ENCODE measurements at places on chromosomes 2 and 18.

GRCh38 chr18:21701621-21702020, 3.0 kb downstream of the ABHD3 start:
- no peak for DNase-seq

- no peak for DNase-seq
These were observed 69.5 kb downstream of the ARL4C start for GRCh38 chr2:234427081-234428061.

- peak; percentile 23 for DNase-seq
These were observed 109.0 kb upstream of the CBLN2 start for GRCh38 chr18:72652990-72653593.

DNA sequence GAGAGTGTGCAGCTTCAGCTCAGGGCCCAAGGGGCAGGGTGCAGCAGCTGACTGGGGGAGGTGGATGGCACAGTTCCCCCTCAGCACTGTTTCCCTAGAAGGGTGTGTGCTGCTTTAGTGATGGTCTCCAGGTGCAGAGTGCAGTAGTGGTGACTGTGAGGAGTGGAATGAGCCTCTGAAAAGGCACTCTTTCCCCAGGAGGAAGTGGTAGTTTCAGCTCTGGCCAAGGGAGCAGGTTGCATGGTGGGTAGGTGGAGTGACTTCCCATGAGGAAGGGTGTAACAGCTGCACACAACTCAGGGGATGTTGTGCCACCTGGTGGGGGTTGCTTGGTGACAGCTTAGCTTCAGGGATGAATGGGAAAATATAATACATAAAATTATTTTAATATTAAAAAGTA, 251.5 kb upstream of the NXPH2 start:
- no peak for DNase-seq

Data from midbrain (tissue), 1 donor.